ENCODE measurements at places on chromosomes 2 and 18.

DNA sequence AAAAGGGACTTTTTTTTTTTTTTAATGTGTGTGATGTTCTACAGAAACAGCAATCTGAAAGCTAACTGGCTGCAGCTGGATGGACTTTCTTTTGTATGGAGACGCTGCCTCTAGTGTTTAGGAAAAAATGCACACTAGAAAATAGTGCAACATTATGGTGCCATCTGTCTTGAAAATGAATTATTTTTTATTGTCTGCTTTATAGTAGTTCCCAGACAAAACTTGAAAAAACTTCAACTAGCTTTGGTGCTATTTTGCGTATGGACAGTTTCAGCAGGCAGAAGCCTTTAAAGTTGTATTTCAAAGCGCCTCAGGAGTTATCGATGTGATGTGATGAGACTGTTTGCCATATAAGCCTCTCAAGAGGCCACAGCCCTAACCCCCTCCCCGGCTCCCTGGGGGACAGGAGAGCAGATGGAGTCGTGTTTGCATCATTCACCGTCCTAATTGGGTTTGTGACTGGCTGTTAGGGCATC, 86.9 kb downstream of the LTBP1 start:
- no peak for DNase-seq

DNA sequence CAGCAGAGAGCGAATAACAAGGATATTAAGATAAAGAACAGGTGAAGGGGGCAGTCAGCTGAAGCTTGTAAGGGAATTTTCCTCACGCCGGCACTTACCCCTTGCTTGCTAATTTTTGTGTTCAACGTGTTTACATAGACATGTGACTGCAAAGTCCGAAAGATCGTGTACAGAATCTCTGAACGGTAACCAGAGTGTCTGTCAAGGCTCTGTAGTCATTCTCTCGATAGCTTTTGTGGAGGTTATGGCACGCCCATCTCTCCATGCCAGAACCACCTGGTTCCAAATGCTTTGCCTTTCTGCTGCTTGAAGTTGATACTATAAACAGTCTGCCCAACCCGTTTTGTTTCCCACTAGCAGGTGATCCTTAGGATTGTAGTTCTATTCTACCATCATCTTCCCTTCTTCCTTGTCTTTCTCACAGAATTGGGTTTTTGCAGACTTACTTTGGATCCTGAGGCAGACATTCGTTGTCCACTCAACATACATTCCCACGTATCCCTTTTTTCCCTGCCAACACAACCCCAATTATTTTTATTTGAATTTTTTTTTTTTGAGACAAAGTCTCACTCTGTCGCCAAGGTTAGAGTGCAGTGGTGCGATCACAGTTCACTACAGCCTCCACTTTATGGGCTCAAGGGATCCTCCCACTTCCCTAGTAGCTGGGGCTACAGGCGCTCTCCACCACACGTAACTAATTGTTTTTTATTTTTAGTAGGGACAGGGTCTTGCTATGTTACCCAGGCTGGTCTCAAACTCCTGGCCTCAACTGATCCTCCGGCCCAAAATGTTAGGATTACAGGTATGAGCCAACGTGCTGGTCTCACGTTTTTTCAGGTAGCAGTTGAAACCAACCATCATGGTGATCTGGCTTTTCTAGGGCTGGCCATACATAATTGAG, 1.3 kb upstream of the USP34 start:
- DNase-seq, result no peak

GRCh38 chr2:159635006-159635789, 18.9 kb upstream of the BAZ2B start:
- no peak for DNase-seq

GRCh38 chr2:55555977-55556376, 36.5 kb downstream of the CFAP36 start:
- DNase-seq, result no peak

DNA sequence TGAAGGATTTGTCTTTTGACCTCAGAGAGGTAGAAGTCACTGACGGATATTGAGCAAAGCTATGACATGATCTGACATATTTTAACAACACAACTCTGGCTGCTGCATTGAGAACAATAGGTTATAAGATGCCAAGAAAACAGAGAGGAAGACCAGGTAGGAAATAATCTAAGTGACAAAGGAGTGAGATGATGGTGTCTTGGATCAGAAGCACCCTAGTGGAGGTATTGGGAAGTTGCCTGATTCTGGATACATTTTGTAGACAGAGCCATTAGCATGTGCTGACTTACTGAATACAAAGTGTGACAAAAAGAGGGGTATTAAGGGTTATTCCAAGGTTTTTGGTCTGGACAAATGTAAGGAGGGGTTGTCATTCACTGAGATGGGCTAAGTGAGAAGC, 1438.1 kb downstream of the DPP10 start:
- no peak for DNase-seq

GRCh38 chr2:189199797-189200196, 20.2 kb upstream of the COL5A2 start:
- DNase-seq, result no peak

GRCh38 chr2:199322151-199322550, 135.6 kb downstream of the SATB2 start:
- no peak for DNase-seq
